ENCODE measurements at places on chromosomes 1 and 21.

GRCh38 chr1:243819438-243819839, 30.6 kb downstream of the AKT3 start:
- DNase-seq = no peak

- no peak for DNase-seq
These were observed 27.6 kb upstream of the SLC16A1 start for GRCh38 chr1:112983537-112984131.

DNA sequence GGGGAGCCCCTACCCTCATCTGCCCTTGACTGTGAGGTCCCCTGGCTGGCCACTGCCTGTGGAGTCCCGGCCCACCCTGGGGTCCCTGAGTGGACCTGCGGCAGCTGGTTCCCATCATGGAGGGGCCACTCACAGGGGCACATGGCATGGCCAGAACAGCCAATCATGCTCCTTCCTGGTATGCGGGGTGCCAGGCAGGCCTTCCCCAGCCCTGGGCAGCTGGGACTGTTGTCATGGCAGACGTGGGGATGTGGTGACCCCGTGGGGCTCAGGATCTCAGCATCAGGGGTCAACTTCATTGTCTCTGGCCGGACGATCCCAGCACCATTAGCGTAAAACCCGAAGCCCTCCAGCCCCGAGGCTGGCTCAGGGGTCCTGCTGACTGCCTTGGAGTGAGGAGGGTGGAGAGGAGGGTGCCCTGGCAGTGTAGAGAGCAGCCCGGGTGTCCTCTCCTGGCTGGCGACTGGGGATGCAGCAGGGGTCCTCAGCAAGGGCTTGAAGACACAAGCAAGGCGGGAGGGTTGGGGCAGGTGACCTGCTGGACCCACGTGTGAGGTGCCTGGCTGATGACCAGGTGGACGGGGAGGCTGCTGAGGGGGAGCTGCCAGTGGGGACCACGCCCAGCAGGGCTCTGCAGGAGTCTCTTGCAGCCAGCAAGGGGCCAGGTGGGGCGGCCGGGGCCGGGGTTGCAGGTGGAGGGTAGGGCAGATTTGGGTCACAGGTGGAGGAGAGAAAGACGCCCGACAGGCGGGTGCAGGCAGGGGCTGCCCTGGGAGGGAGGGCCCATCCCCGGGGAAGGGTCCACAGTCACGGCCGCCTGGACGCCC, 45.1 kb downstream of the TRIM11 start:
- DNase-seq = no peak

DNA sequence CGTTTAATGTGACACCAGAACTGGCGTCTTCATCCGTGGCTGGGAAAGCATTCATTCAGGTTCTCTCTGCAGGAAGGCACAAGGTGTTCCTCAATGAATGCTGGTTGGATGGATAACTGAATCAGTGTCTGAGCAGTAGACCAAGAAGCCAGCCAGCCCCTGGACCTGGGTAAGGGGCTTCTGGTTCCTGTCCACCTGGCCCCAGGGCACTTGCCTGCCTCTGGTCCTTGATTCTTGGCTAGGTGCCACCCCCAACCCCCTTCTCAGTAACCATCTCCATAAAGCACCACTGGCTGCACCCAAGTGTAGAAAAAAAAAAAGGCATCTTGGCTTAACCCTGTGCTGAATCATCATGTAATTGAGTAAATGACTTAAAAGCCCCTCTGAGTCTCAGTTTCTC, 59.1 kb downstream of the KCND3 start:
- DNase-seq = no peak

DNA sequence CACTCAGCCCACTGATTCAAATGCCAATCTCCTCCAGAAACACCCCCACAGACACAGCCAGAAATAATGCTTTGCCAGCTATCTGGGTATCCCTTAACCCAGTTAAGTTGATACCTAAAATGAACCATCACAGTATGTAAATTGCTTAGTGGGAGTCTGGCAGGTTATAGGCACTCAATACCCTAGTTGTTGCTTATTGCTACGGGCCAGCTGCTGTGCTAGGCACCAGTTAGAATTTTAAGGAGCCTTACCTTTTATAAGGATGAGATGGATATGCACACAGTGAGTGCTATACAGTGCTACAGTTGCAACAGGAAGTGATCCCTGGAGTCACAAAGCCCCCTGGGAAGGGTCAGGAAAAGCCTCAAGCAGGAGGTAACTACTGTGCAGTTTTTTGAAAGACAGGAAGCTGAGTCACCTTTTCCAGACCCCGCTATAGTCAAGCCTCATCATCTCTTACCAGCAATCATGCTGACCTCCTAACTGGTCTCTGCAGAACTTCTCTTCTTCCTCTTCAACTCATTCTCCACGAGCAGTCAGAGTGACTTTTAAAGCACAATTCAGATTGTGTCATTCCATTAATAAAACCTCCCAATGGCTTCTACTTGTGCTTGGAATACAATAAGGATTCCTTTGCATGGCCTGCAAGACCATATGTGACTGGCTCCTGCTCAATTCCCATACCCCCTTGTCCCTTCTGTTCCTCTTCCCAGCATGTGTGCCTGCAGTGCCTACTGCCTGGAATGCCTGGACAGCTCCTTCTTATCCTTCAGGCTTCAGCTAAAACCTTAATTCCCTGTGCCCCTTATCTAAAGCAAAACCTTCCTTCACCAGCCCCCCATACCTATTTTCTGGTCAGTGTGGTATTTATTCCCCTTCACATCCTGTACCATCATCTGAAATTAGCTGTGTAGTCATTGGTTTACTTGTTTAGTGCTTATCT, 10.4 kb upstream of the TLR5 start:
- DNase-seq = no peak

GRCh38 chr1:172354291-172355274, 65.9 kb upstream of the C1orf105 start:
- DNase-seq = no peak

- DNase-seq = no peak
These were observed 171.3 kb downstream of the RERE start for GRCh38 chr1:8646189-8646588.

- DNase-seq = no peak
These were observed 31.8 kb upstream of the KLHDC7A start for GRCh38 chr1:18448889-18449288.

- DNase-seq = no peak
These were observed 7.0 kb downstream of the KCNAB2 start for GRCh38 chr1:6052543-6053205.

- DNase-seq = no peak
These were observed 39.4 kb downstream of the PTAFR start for GRCh38 chr1:28136922-28137613.

DNA sequence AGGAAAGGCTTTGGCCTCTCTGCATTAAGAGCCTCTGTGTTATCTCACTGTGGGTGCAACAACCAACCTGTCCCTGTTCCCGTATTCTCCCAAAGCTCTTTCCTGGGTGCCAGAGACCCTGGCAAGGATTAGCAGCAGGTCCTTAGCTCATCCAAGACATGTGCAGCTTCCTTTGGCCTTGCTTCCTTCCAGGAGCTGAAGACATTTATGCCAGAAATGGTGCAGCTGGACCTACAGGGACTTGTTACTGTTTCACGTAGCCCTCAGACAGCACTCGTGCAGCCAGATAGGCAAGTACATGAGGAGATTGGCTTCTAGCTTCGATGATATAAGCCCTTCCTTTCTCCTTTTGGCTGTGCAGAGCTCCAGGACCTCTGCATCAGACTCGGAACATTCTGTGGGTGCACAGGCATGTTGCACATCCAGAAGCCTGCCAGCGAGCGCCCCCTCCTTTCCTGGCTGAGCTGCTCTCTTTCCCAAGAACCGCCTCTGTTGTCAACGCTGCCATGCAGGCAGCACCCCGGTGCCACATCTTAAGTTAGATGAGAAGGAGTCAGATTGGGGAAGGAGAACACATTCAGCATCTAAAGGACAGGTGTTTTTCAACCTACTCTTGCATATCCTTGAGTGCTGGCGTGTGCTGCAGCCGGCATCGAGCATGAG, 284.5 kb upstream of the PLXNA2 start:
- no peak for DNase-seq

- no peak for DNase-seq
These were observed 494 bp downstream of the UBE2J2 start for GRCh38 chr1:1273209-1273511.

GRCh38 chr1:151157067-151157531, 650 bp downstream of the TNFAIP8L2 start:
- DNase-seq = no peak

GRCh38 chr1:156577550-156577949, 2.0 kb upstream of the TTC24 start:
- DNase-seq = no peak

GRCh38 chr1:176752505-176752904, 289.5 kb downstream of the PAPPA2 start:
- no peak for DNase-seq

GRCh38 chr1:177732178-177732577, 237.7 kb downstream of the SEC16B start:
- no peak for DNase-seq

GRCh38 chr21:42665484-42665883, 12.1 kb downstream of the PDE9A start:
- DNase-seq = no peak

- no peak for DNase-seq
These were observed 11.0 kb downstream of the YIPF1 start for GRCh38 chr1:53878492-53879105.

DNA sequence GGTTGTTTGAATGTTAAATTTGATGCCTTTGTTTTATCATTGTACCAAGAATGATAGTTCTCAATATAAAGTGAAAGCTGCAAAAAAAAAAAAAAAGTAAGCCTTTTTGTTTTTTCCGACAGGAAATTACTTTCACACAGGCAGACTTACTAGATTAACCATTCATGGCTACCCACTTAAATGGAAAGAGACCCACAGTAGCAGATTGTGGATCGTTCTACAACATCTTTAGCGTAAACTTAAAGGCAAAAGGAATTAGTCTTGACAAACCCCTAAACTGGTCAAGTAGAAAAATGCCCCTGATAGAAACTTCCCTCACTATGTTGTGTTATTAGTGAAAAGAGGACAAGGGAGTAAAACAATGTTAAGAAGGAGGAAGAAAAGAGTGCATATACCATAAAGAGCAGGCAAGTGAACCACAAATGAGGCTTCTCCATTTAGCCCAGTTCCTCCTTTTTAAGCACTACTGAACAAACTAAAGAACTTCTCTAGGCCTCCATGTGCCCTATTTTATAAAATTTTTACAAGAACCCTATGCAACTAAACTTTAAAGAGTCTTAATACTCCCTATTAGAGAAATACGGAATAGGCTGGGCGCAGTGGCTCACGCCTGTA, 1560.3 kb downstream of the MRPL39 start:
- DNase-seq = no peak

- no peak for DNase-seq
These were observed 311.9 kb upstream of the PLD5 start for GRCh38 chr1:242836423-242836822.

- DNase-seq = no peak
These were observed 355.5 kb downstream of the LMO4 start for GRCh38 chr1:87684194-87684593.

GRCh38 chr1:59752556-59753414, 62.0 kb upstream of the HOOK1 start:
- DNase-seq = no peak

DNA sequence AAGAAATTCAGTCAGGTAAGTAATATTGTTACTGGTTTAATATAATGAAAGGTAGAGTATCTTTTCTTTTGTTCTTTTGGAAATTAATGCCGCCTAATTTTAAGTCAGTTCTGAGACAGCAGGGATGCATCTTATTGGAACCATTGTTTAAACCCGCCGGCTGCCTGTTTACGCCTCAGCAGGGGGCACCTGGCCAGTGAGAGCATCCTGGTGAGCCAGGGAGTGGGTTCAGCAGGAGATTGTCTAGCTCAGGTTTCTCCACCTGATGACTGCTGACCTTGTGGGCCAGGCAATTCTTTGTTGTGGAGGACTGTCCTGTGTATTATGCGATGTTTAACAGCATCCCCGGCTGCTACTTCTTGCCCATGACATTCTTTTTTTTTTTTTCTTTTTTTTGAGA, 30.2 kb downstream of the CHAF1B start:
- no peak for DNase-seq

GRCh38 chr21:43308101-43308814, 118.7 kb downstream of the SIK1 start:
- DNase-seq = no peak

GRCh38 chr1:178055093-178055492, 38.8 kb upstream of the RASAL2 start:
- DNase-seq = no peak

- DNase-seq = no peak
These were observed 35.9 kb downstream of the VPS26C start for GRCh38 chr21:37231249-37231645.

DNA sequence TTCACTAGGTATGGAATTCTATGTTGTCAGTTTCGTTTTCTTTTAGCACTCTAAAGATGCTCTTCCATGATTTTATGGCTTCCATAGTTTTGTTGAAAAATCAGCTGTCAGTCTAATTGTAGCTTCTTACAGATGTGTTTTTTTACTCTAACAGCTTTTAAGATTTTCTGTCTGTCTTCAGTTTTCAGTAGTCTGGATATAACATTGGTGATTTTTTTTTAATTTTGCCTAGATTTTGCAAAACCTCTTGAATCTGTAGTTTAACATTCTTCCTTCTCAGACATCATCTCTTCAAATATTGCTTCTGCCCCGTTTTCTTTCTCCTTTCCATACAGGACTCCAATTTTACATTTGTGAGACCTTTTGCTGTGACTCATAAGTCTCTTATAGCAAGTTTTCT, 17.9 kb upstream of the DYRK1A start:
- DNase-seq = no peak

- no peak for DNase-seq
These were observed 178.9 kb upstream of the CAMK1G start for GRCh38 chr1:209404577-209404976.

GRCh38 chr1:77832901-77833300, 53.5 kb downstream of the MIGA1 start:
- no peak for DNase-seq

DNA sequence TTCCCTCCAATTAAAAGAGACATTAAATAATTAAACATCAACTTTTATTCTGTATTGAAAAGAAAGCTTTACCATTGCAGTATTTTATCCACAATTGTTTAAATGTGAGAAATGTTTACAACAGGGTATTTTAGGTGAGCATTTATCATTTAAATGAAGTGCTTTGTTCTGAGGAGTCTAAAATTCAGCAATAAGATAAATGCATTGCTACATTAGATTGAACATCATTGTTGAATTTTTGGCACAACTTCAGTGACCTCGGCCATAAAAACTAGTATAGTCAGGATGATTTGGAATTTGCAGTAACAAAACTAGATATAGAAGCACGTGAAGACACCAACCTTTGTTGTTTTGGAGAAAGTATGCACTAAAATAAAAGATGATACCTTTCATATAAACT, 692.9 kb downstream of the USP25 start:
- DNase-seq = no peak

Measured in thoracic aorta (tissue), 2 donors.